ENCODE measurements at places on chromosomes 5 and 9.

GRCh38 chr5:134047687-134048056 lies 42.9 kb upstream of the VDAC1 start:
- DNase-seq: no peak

DNA sequence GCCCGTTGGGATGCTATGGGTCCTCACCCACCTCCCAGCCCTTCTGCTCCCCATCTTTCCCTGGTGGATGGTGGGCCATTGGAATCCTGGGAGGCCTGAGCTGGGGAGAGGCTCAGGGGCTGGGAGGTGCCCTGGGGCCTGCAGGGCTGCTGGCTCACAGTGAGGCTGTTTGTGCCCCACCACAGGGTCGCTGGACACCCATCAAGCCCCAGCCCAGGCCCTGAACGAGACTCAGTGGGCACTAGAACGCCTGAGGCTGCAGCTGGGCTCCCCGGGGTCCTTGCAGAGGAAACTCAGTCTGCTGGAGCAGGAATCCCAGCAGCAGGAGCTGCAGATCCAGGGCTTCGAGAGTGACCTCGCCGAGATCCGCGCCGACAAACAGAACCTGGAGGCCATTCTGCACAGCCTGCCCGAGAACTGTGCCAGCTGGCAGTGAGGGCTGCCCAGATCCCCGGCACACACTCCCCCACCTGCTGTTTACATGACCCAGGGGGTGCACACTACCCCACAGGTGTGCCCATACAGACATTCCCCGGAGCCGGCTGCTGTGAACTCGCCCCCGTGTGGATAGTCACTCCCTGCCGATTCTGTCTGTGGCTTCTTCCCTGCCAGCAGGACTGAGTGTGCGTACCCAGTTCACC lies 4.9 kb upstream of the AIF1L start:
- DNase-seq: no peak

- DNase-seq: no peak
Observed at GRCh38 chr5:58498340-58498942, 7.2 kb downstream of the GAPT start.

- no peak for DNase-seq
Observed at GRCh38 chr5:69404659-69405330, 10.1 kb upstream of the MARVELD2 start.

DNA sequence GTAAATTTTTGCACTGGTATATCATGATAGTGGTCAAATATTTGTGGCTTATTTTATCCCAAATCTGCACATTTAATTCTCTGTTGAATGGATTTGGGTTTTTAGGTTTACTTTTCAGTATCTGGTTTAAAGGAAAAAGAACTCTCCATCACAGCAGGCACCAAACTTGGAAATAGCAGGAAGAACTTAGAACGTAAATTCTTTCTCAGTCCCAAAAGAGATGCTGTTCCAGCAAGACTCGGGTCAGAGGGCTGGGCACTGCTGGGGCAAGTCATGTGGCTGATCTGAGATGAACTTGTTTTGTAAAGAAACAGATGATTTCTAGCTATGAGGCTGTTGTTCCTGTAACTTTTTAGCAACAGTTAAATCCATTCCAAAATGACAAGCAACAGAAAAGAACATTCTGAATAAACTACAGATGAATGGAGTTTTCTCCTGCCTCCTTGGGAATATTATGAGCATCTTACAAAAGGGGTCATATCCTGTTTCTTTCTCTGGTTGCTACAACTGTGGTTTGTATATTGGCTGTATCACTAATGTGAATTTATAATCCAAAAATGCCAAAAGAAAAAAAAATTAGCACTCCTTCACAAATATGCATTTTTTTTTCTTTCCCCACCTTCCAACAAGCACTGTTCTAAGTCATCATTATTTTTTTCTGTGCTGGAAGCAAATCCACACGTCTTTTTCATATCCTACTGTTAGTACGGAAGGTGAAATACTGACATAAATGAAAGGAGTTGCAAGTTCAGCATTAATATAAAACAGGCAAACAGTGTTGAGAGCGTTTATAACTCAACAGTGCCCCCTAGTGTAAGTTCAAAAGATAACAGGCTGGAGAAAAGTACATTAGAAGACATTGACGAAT lies 31.1 kb downstream of the OR2K2 start:
- no peak for DNase-seq

GRCh38 chr9:101054657-101055056 lies 26.1 kb downstream of the PLPPR1 start:
- DNase-seq: no peak

GRCh38 chr5:124789104-124789605 lies 42.7 kb upstream of the ZNF608 start:
- DNase-seq: no peak

DNA sequence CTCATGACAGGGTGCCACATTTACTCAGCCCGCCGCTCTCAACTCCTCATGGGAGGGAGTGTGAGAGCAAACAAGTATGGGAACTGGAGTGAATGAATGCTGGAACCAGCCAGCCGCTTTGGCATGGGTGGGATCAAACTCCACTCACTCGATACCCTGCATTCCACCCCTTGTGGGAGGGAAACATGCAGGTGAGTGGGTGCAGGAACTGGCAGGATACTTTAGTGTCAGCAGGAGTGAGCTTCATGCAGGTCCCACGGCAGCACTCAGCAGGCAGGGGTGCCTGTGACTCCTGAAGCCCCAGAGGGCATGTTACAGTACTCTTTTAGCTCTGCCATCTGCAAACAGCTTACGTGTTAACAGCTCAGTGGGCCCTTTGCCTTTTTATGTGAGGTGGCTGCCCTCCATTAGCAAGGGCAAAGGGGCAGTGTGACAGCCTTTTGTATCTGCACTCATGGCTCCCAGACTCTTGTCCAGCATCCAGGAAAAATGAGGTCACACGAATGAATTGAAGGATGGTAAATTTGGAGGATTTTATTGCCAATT lies 433.2 kb upstream of the NMUR2 start:
- DNase-seq: no peak

GRCh38 chr5:146906803-146907202 lies 28.2 kb upstream of the PPP2R2B start:
- DNase-seq: no peak

- no peak for DNase-seq
Observed at GRCh38 chr9:108860764-108861163, 1.3 kb upstream of the ACTL7A start.

DNA sequence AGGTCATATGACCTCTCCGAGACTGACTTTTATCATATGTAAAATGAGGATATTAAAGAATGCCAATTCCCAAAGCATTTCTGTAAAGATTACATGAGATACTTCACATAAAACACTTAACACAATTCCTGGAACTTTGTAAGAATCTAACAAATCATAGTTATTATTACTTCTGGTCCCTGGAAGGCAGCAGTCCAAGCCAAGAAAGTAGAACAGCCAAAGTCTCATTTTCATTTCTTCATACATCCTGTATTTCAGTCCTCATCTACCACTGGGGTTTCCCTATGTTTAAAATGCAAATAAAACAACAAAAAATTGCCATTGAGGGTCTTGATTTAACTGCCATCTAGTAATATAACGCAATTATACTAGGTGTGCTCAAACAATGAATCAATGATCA lies 179.5 kb downstream of the MARCHF11 start:
- no peak for DNase-seq

DNA sequence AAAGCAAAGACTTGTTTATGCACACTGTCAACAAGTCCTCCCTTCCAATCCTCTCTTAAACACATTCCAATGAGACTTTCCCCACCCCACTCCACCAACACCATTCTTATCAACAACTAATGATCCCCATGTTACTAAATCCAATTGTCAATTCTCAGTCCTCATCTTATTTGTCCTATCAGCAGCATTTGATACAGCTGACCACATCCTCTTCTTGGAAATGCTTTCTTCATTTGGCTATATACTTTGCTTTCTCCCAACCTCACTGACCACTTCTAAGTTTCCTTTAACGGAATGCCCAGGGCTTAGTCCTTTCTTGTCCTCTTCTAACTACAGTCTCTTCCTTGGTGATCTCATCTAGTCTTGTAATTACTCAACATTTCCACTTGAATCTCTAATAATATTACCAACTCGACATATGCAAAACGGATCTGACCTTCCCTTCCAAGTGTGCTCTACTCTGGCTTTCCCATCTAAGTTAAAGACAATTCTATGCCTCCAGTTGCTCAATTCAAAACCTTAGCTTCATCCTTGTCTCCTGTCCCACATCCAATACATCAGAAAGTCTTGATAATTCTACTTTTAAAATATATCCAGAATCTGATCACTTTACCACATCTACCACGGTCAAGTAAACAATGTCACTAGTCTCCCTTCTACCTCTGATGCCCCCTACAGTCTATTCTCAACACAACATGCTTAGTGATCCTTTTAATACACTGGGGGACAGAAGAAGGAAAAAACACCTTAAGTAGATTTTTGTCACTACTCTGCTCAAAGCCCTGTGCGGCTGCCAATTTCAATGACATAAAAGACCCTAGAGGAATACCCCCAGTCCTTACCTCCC lies 25.5 kb downstream of the AGTPBP1 start:
- DNase-seq: no peak

GRCh38 chr5:67957374-67957773 lies 258.2 kb upstream of the PIK3R1 start:
- DNase-seq: no peak

GRCh38 chr5:172669386-172670004 lies 28.4 kb downstream of the NEURL1B start:
- DNase-seq: no peak

GRCh38 chr9:71875345-71875744 lies 35.6 kb downstream of the ABHD17B start:
- DNase-seq: no peak

DNA sequence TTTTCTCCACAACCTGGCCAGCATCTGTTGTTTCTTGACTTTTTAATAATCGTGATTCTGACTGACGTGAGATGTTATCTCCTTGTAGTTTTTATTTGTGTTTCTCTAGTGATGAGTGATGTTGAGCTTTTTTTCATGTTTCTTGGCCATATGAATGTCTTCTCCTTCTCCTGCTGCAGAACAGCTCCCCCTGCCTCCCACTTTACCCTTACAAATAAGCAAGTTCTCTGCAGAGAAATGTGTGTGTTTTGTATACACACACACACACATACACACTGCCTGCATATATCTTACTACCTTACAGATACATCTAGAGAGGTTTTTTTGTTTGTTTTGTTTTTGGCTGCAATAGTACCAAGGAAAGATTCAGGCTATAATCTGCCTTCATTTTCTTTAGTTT lies 88.7 kb upstream of the PHF24 start:
- DNase-seq: no peak

DNA sequence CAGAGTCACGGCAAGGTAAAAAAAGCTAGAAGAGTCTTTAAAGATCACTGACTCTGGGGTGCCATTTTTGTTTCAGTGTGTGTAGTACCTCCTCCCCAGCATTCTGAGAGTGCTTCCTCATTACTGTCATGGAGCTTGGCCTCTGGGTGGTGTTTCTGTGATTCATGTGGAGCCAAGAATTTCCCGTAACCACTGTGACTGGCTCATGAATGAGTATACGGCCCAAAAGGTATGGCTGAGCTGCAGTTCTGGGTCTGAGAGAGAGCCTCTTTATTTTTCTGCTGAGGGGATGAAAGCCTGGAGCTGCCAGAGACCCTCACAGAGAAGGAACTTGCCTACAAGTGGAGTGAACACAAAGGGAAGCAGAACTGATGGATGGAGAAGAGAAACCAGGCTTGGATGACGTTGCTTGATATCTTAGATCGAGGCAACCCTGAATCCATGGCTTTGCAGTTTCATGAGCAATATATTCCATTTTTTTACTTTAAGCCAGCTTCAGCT lies 85.6 kb downstream of the PTTG1 start:
- no peak for DNase-seq

- DNase-seq: no peak
Observed at GRCh38 chr9:100425758-100426157, 1.2 kb upstream of the MSANTD3 start.

GRCh38 chr5:117733051-117733450 lies 1158.4 kb upstream of the SEMA6A start:
- DNase-seq: no peak

DNA sequence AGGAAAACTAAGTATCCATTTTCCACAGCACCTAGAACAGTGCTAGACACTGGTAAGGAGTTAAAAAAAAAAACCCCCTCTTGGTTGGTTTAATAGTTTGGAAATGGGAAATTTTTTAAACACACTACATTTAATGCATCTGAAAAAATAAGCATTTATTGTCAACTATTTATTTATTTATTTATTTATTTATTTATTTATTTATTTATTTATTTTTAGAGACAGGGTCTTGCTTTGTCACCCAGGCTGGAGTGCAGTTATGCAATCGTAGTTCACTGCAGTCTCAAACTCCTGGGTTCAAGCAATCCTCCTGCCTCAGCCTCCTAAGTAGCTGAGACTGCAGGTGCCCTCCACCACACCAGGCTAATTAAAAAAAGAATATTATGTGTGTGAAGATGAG lies 51.6 kb downstream of the SNCAIP start:
- DNase-seq: no peak

- DNase-seq: no peak
Observed at GRCh38 chr9:105500108-105500766, 52.4 kb downstream of the FSD1L start.

DNA sequence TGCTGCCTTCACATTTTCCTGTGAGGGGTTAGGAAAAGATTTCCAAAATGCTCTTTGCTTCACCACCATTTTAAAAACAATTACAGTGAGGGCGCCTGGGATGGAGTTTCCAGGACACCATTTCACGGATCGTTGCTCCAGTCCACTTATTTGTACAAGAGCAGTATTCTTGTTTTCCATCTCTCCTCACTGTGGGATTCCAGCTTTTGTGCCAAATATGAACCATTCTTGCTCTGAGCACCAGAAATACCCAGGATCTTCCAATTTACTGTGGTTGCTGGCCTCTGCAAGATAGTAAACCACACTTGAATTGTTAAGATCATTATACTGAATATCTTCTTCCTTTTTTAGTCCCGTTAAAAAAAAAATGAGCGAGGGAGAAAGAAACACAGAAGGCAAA lies 899.5 kb downstream of the TLE1 start:
- no peak for DNase-seq

DNA sequence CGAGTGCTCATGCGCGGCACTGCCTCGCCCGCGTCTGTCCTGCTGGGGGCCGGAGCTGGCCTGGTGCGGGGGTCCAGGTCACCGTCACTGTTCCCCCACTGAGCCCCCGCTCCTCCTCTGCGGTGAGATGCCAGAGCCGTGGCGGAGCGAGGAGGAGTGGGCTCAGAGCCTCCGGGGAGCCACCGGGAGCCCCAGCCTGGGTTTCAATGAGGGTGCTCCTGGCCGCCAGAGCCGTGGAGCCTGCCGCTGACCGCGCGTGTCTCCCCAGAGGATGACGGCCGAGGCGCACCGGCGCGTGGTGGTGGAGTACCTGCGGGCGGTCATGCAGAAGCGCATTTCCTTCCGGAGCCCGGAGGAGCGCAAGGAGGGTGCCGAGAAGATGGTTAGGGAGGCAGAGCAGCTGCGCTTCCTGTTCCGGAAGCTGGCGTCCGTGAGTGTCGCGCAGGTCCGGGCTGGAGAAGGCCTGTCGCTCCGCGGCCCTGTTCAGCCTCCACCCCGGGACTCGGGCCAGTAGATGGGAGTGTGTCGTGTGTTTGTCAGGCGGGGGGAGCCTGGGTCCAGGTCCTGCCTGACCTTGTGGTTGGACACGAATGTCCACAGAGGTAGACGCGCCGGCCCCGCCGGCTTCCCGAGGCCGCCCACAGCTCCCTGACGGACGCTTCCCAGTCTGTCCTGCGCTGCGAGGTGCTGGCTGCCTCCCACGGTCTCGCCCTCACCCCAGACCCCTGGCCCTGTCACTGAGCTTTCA lies 22.0 kb downstream of the EXOC3 start:
- no peak for DNase-seq
